ENCODE measurements at places on chromosomes 7 and 10.

- DNase-seq = no peak
Measured at GRCh38 chr7:99267481-99267840, 5.2 kb upstream of the MYH16 start.

GRCh38 chr10:101646364-101646763, 48.6 kb downstream of the FBXW4 start:
- DNase-seq = no peak

- DNase-seq = no peak
Measured at GRCh38 chr7:74231232-74231590, 21.4 kb downstream of the LAT2 start.

GRCh38 chr7:42057331-42057730, 179.7 kb downstream of the GLI3 start:
- no peak for DNase-seq

- DNase-seq = no peak
Measured at GRCh38 chr7:94295850-94296249, 98.8 kb upstream of the COL1A2 start.

- no peak for DNase-seq
Measured at GRCh38 chr7:120931243-120931642, 19.3 kb upstream of the ING3 start.

GRCh38 chr7:55113760-55114540, 95.1 kb downstream of the EGFR start:
- DNase-seq = no peak

- DNase-seq = no peak
Measured at GRCh38 chr7:99752356-99752755, 17.4 kb upstream of the CYP3A7 start.
